ENCODE measurements at places on chromosomes 7 and 10.

DNA sequence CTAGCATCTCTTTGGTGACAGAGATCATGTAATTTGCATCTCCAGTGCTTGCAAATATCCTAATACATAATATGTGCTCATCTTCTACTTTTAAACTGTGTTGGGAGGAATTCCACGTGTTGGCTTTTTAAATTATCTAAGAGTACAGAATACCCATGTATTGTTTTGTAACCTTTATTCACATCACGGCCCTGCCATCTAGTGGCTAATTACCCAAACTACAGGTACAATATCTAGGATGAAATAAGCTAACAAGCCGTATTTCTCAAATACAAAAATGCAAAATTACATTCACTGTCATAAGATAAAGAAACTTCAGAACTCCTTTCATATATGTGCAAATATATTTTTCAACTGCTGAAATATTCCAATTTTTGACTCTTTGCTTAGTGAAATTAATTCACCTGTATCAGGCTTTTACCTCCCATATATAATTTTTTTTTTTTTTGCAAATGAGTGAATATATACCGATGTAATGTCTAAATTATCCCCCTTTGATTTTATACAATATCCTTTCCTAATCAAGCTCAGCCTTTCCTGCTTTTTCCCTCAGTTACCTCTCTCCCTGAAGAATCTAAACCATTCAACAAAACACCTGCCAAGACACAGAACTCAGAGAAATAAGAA is 30.3 kb upstream of the LSM8 start:
- DNase-seq: no peak

DNA sequence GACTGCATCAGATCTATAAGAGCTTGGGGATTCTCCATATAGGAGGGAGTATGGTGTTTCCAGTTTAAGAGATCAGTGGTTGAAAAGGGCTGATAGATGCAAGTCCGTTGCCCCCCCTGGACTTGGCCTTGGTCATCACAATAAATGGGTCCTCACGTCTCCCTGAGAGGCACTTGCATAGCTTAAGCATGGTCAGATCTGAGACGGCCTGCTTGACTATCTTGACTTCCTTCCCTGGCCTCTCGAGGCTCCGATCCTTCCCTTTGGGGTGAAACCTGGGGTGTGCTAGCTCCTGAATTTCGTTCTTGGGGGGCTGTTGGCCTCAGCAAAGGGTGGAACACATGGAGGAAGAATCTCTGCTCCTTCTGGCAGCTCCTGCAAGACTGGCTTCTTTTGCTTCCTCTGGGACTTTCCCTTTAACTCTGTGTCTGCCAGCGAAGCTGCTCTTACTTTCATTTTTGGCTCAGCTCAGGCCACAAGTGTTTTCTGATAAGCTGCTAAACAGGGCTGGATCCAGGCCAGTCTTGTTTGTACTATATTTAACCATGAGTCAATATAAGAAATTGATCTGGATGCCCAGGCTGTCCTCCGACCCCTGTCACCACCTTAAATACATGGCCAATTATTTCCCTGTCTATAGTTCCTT is 11.2 kb upstream of the ZNF485 start:
- peak; percentile 12 for DNase-seq

GRCh38 chr10:113038183-113038582 is 88.1 kb downstream of the TCF7L2 start:
- no peak for DNase-seq

GRCh38 chr7:22400150-22400814 is 43.3 kb upstream of the RAPGEF5 start:
- no peak for DNase-seq

DNA sequence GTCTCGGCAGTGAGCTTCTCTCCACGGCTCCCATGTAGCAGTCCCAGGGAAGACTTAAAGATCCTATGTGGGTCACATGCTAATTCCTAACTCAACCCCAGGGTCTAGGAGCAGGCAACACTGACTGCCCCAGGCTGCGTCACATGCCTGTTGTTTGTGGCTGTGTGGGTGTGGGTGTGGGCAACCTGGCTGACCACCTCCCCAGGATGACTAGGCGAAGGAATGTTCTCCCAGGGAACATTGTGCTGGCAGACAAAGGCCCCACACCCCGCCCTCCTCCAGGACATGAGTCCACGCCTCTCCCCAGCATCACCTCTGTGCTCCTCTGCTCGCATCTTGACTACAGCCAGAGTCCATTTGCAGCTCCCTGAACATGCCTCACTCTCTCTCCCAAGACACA is 30.3 kb downstream of the SLC29A3 start:
- no peak for DNase-seq

DNA sequence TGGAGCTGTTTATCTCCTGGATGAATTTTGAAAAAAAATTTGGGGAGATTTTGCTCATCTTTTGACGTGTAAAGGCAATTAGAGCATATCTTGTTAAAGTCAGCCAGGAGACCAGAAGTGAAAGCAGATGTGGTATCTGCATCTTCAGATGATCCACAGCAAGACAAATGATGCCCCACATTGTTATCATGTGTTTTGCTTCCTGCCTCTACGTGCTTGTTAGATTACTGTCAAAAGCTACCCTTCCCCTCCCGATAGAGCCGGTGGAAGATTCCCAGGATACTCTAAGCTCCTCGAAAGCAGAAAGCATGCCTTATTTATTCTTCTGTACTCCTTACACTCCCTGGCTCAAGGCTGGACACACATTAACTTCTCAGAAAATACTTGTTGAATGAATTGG is 12.9 kb downstream of the COL17A1 start:
- DNase-seq: no peak

DNA sequence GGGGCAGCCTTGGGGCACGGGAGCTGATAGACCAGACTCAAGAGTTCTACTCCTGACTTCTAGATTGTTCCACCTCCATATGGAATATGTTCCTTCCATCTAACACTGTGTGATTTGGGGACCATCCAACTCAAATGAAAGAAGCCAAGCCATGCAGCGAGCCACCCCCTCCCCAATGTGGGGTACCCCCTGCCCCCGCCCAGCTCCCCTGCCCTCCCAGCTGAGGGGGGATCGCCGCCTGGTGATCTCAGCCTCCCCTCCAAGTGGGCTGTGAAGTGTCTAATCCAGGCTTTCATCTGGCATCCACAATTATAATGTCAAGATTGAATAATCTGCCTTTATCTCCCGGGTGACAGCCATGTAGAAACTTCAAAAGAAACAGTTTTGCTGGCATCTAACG is 246.1 kb downstream of the RPS24 start:
- no peak for DNase-seq

DNA sequence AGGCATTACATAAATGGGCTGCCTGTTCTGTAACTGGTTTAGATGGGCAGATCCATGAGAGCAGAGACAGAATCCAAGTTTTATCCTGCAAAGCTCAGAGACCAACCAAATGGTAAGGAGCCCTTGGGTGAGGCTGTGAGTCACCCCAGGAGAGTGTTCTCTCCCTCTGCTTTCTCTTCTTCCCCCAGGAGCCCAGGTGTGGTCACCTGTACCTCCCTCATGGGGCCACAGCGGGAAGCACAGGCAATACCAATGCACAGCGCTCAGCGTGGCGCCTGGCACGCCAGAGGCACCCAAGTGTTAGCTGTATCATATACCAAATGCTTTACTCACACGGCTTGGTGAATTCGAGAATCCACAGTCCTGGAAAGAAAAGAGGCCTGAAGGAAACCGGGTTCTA is 39.4 kb downstream of the CTBP2 start:
- no peak for DNase-seq

DNA sequence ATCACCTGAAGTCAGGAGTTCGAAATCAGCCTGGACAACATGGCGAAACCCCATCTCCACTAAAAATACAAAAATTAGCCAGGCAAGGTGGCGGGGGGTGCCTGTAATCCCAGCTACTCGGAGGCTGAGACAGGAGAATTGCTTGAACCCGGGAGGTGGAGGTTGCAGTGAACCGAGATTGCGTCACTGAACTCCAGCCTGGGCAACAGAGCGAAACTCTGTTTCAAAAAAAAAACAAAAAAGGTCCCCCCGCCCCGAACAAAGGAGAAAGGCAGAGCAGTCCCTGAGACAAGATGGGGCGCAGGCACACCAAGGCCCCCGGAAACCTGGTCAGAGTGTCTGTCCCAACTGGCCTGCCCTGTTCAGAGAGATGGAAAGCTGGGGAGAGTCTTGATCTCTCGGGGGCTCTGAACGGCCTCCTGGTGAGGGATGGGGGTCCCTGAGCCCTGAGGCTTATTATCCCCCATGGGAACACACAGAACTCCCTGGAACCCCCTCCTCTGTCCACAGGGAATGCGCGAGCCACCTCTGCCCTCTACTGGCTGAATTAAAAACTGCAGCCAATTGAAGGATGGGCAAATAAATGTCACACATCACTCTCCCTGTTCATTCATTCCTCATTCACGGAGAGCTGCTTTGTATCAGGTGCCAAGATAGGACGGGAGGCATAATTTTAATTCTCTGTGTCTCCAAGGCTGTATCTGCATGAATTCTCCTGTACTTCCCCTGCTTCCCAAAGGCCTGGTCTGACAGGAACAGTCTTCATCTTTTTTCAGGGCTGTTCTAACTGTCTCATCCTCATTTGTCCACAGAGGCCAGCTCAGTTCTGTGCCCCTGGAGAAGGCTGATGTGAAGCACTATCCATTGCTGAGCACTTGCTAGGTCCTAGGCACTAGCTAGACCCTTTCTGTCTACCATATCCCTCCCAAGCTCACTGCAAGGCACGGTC is 28.9 kb downstream of the MAT1A start:
- DNase-seq: no peak

- no peak for DNase-seq
Measured at GRCh38 chr7:10707519-10707918, 266.2 kb upstream of the PHF14 start.

GRCh38 chr10:129745186-129745750 is 218.8 kb downstream of the EBF3 start:
- DNase-seq: no peak

- no peak for DNase-seq
Measured at GRCh38 chr7:100432621-100433275, 3.1 kb downstream of the MEPCE start.

DNA sequence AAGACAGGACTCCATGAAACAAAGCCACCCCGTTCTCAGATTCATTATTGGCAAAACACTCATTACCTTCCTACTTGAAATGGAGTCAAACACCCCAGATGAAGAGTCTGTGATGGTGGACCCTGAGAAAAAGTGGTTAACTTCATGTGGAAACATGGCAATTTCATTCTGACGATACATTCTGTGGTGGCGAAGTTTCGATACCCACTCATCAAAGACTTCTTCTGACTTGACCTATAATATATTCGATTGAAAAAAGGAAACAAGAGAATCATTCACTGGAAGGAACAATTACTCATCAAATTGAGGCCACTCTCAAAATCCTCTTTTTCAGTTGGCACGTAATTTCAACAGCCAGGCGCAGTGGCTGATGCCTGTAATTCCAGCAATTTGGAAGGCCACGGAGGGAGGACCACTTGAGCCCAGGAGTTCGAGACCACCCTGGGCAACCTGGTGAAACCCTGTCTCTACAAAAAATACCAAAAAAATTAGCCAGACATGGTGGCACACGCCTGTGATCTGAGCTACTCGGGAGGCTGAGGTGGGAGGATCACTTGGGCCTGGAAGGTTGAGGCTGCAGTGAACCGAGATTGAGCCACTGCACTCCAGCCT is 108.8 kb upstream of the GSDME start:
- DNase-seq: no peak

DNA sequence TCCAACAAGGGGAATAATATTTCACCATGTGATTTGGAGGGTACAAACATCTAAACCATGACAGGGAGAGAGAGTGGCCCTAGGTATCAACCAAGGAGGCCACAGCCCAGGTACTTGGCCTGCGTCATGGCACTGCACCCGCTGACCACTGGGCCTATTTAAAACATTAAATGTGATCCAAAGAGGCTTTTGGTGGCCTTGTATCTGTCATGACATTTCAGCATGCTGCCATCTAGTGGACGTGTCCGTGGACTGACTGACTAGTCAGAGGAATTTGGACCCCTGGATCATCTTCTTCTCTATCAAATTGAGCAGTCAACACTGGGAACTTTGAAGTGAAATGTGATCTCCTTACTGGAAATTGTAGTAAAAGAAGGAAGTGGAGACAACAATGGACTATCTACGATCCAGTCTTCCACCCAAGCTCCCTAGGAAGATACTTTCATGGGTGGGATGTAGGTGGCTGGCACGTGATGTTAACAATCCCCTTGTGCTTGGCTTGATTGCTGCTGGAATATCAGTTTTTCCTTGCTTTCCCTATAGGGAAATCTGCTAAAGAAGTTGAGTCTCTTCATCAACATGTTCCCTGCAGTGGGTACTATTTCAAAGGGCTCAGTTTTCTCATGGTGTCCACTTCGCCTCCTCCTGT is 24.6 kb upstream of the ITGA8 start:
- DNase-seq: no peak

DNA sequence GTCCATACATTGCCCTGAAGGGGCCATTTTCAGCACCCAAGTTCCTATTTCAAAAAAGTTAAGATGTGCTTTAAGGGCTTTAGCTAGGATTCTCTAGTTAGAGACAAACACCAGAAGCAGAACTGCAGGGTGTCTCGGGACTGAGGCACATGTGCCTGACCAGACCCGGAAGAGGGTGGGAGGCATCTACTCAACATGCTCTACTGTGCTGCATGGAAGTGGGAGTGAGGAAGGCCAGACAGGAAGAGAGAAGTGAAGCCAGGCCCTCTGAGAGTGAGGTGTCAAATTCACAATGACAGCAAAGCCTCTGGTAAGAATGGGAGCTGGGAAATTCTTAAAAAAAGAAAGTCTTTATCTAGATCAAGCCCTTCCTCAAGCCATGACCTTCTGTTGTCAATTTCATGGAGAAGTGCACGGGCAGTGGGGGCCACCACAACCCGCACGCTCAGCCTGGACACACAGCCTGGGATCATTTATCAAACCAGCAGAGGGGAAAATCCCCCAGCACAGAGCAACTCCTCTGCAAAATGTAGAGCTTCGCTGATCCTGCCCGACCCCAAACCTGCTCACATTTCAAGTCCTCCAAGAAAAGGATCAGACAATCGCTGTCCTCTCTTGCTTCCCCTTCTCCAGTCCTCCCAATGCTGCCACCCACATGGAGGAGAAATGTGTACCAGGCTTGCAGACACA is 38.7 kb downstream of the PLXNA4 start:
- no peak for DNase-seq

DNA sequence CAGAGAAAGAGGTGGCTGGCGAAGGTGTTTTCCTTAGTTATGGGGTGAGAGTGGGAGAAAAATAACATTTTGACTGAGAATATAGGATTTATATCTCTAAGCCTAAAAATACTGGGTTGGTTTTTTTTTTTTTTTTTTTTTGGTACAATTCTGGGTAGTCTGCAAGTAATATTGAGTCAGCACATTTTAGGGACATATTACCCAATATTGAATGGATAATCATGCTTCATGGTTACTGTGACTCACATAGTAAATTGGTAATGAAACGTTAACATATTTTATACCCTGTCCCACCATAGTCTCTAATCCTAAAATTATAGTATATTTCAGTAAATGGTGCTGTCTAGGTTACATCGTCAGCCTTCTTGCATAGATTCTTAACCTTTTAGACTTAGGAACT is 91.4 kb downstream of the TPST1 start:
- DNase-seq: no peak

GRCh38 chr10:97570146-97570788 is 2.3 kb upstream of the ANKRD2 start:
- no peak for DNase-seq

DNA sequence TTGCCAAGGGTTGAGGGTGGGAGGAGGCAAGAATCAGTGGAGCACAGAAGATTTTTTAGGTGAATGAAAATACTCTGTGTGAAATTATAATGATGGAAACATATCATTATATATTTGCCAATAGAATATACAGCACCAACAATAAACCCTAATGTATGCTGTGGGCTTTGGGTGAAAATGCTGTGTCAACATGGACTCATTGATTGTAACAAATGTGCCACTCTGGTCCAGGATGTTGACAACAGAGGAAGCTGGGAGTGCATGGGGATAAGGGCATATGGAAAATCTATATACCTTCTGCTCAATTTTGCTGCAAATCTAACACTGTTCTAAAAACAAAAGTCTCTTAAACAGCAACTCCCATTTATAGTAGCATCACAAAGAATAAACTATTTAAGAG is 114.3 kb downstream of the LYZL1 start:
- no peak for DNase-seq
